ENCODE measurements at places on chromosomes 16 and 17.

- DNase-seq: no peak
Observed at GRCh38 chr17:27157297-27157696, 136.6 kb upstream of the WSB1 start.

DNA sequence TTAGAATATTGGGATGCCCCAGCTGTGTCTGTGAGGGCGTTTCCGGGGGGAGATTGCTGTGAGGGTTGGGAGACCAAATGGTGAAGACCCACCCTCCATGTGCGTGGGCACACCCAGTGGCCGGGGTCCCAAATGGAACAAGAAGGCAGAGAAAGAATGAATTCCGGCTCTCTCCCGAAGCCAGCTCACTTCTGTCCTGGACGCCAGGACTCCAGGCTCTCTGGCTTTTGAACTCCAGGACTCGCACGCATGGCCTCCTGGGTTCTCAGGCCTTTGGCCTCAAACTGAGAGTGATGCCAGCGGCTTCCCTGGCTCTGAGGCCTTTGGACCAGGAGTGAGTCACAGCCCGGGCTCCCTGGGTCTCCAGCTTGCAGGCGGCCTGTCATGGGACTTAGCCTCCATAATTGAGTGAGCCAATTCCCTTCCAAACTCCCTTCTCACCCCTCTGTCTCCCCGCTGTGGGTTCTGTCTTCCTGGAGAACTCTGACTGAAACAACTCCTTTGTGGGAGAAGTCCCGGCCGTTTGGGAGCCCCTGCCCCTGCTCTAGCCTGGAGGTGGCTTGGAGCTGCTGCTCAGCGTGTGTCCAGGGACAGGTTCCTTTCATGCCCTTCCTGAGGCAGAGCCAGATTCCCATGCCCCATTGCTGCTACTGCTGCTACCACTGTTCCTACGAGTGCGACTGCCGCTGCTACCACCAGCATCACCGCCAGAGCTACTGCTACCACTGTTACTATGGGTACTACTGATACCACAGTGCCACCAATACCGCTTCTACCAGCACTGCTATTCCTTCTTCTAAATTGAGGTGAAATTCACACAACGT lies 49.8 kb upstream of the CBX4 start:
- no peak for DNase-seq

- no peak for DNase-seq
Observed at GRCh38 chr17:55175788-55176427, 88.9 kb upstream of the HLF start.

DNA sequence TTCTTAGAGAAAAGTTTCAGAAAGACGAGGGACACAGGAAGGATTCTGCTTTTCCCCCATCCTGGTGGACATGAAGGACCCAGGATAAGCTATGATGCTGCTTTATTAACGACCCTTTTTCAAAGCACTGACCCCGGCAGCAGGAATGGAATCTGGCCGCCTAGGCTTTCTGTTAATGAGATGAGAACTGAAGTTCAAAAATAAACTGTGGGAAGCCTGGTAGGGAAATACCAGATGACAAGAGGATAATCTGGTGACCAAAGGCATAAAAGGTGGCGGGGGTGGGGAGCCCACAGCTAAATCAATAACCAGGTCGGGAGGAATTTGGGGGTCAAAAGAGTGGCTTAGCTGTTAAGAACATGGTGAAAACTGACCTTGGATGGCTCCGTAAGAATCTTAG lies 171.0 kb downstream of the XYLT1 start:
- peak; percentile 80 for DNase-seq

DNA sequence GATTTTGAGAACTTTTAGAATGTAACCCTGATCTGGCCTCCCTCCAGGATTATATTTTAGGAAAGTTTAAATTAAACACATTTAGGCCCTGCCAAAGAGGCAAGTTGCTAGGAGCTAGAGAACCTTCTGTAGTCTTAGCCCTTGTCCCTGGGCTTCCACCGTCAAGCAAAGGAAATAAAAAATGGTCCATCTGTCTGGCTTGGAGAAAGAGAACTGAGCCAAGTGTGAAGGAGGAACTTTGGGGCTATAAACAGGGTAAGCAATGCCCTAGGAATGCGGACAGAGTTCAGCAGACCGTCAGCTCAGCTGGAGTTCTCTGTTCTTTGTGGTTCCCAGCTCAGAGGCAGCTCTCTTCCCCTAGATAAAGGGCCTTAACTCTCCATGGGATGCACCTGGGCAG lies 29.6 kb downstream of the RCVRN start:
- DNase-seq: no peak

GRCh38 chr16:88904676-88905365 lies 38.4 kb upstream of the PABPN1L start:
- peak; percentile 19 for DNase-seq

DNA sequence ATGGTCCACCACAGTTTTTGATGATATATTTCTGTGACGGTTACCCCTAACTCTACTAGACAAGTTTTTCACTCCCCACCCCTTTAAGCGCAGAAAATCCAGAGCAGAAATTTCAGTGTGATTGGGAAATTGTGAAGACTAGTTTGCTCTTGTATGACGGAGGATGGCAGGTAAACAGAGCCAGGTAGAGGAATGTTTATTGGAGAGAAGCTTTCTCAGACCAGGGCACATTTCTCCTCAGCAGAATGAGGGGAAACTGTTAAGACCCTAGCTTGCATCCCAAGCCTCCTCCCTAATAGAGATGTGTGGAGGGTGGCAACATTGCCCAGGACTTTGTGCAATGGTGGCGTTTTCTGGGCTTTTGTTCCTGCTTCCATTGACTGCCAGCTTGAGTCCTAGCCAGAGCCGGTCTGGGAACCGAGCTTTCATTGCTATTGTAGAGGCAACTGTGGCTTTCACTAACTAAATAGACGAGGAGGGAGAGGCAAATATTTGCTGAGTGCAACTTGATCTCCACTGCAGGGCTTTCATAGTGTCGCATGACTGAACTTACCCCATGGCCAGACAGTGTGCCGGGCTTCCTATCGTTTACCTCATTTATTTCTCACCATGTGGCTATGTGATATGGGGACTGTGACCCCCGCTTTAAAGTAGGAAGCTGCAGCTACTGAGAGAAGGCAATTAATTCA lies 159.6 kb upstream of the MPHOSPH6 start:
- no peak for DNase-seq

- DNase-seq: peak; percentile 74
Observed at GRCh38 chr17:39634384-39634871, 2.5 kb upstream of the STARD3 start.

DNA sequence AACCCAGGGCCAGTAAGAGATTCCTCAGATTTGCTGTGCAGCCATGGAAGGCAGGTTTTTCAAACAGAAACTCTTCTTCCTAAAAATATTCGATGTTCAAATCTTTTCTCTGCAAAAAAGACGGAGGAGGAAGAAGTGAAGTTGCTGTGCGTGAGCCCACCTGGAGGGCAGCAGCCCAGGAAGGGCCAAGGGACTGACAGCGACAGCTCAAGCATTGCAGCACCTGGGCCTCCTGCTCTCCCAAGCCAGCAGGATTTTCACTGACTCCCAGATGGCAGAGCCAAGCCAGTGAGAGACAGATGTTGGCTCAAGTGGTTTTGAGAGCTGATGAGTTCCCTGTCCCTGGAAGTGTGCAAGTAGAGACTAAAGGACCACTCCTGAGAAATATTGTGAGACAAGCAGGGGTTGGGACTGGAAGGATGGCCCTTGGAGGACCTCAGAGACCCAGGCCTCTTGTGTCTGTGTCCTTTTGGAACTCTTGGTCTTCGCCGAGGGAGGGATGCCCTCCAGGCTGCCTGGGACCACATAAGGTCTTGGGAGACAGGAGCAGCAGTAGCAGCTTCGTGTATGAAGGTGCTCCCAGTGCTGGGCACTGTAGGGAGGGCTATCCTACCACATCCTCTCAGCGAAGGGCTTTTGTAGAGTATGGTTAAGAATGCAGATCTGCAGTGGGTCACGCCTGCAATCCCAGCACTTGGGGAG lies 29.3 kb upstream of the TNFRSF13B start:
- peak; percentile 56 for DNase-seq

DNA sequence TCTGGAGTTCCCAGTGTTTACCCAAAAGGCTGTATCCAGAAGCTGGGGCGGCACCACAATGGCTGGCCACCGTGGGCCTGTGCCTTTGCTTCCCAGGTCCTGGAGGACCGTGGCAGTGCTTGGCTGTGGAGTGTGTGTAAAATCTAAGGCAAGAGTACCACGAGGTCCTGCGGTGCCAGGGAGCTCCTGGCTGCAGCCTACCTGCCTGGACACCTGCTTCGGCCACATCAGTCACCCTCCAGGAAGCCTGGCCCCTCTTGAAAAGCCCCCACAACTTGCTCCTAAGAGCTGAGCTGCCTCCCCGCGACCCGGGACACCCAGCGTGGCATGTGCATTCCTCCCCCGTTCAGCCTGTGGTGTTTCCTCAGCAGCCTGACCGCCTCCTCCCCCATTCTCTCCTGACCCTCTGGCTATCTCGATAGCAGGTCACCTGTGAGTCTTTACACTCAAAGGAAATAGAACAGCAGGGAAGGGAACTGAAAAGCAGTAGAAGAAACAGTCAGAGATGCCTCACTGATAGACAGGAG lies 7.9 kb downstream of the TIMM22 start:
- DNase-seq: no peak

DNA sequence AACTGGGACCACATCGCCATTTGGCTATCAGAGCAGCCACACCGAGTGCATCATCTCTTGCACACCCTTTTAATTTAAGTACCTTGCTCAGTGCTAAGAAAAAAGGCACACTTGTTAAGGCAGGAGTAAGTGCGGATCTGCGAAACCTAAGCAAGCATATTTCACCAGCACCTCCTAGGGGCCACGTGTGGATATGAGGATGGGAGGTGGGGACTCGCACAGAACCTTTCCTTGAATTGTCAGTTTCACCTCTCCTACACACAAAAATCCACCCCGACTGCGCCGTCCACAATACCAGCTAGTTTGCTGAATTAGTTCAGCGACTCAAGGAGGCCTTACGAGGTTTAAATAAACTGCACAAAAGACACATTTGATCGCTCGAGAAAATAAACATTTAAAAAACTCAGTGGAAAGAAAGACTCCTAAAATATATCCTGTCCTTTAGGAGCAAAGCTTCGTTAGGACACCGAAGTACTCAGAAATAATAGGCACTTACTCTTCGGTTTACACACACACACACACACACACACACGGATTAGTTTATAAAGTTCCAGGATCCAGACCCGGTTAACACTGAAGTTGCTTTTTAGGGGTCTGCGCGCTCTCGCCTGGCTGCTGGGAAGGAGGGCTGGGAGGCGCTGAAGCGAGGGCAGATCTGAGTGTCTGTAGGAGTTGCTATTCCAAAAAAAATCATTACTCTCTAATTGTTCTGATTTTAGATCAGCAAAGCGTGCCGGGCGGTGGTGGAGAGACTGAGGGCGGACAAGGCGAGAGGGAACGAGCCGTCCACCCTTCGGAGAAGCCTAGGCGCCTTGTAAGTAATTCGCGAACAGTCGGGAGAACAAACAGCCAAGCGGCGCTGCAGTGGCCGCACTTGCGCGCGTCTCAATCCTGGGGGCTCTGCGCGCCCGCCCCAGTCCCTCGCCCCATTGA lies 1.0 kb upstream of the KCNJ2 start:
- peak; percentile 85 for DNase-seq

Data from NCI-H82 (cell line).